Hematopoietic multipotent progenitor cell treated with erythropoietin and hydrocortisone succinate and interleukin-3 and kit ligand, for 17 days (in vitro differentiated cells): ENCODE measurements at places on chromosomes 12 and 14.

- DNase-seq = no peak
These were observed 30.2 kb upstream of the DYRK2 start for GRCh38 chr12:67618303-67618702.

DNA sequence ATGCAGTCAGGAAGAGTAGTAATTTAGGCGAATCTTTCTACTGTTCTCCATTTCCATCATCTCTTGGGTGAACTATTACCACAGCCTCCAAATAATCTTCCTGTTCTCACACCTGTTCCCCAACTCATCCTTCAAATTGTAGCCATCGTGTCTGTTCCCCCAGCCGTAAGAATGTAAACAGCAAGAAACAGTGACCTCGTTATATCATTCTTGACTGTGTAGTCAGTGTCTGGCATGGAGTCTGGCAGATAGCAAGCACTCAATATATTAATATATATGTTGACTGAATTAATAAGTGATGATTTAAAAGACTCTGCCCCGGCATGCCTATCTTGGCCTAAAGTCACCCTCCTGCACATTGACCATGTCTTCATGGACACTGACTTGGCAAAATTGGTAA is 20.3 kb downstream of the PDE6H start:
- no peak for DNase-seq

- no peak for DNase-seq
These were observed 509.1 kb downstream of the PCNX1 start for GRCh38 chr14:71416392-71416791.

DNA sequence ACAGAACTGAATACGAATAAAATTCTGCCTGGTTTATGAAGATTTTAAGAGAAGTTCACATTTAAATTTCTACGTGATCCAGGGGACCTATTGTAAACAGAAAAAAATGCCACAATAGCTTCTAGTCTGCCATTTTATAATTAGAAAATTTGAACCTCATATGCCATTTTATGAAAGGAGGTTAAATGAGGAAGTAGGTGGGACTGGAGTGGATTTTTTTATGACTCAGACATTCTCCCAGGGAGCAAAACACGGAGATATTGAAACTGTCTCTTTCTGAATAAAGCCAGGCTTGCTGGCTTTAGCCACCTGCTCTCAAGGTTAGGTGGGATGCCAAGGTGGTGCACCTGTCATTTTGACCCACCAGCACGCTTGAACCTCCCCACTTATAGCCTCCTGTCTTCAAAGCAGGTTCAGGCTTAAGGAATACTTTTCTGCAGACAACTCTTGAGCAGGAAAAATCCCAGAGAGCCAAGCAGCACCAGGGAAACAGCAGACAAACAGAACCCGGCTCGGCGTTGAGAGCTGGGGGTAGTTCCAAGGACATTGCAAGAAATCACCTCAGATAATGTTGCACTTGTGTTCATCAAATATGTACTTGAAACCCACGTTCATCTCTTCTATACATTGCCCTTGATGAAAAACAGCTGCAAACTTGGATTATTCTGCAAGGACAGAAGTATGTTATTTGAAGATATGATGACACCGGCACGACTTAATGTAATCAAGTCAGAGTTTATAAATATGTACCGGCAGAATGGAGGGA is 203.7 kb downstream of the PPM1H start:
- DNase-seq = no peak

DNA sequence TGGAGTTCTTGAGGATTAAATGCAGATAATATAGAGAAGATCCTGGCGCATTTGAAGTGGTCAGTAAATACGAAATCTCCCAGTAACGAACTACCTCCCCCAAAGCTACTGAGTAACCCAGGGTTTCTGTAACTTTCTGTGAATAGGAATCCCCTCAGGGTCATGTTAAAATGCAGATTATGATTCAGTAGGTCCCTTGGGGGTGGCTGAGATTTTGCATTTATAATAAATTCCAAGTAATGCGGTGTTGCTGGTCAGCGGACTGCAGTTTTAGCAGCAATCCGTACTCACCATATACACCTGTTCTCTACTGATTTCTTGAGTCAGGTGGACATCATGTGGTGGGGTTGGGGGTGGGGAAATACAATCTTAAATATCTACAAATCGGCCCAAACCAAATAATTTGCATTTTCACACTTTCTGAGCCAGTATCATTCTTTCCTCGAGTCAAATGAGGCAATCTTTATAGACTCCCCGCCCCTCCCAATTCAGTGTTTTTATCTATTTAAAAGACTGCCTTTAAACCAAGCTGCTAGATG is 868 bp downstream of the SPATA7 start:
- no peak for DNase-seq

DNA sequence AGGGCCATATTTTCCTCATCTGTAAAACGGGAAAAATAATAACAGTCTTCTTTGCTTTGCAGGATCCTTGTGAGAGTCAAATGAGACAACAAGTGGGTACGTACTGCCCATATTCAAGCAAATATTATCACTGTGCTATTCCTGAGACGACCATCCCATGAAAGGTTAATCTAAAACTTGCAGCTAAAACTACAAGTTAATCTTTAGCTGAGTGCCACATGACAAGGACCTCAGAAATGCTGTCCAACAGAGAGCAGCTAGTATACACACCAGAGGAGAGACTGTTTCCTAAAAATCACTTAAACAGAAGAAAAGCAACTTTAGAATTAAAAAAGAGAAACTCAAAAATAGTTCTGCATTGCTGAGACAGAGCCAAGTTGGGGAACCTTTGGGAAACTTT is 162.7 kb upstream of the TMTC2 start:
- DNase-seq = no peak

GRCh38 chr12:119642986-119643385 is 24.9 kb upstream of the PRKAB1 start:
- DNase-seq = no peak

- no peak for DNase-seq
These were observed 69.3 kb downstream of the PCNX1 start for GRCh38 chr14:70976591-70976990.

DNA sequence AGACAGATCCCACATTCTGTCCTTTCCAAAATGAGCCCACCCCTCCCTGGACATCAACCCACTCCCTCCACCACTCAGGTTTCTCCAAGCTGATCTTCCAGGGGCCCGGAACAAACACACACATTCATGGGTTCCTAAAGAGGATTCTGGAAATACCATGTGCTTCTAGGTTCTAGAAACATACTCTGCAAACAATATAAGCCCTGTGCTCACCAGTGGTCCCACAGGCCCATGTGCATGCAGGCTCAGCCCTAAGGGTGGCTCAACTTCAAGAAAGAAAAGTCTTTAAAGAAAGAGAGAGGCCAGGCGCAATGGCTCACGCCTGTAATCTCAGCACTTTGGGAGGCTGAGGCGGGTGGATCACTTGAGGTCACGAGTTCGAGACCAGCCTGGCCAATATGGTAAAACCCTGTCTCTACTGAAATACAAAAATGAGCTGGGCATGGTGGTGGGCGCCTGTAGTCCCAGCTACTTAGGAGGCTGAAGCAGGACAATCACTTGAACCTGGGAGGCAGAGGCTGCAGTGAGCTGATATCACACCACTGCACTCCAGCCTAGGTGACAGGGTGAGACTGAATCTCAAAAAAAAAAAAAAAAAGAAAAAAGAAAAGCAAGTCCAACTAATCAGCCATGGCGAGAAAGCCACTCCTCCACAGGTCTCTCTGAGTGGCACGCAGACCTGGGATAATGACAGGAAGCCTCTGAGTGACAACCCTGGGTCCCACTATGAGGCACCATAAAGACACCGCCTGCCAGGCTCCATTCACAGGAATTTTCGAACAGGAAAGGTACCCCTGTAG is 59.5 kb upstream of the PNMA1 start:
- no peak for DNase-seq

GRCh38 chr12:43210485-43211192 is 341.4 kb downstream of the ADAMTS20 start:
- DNase-seq = no peak

- DNase-seq = no peak
These were observed 434.7 kb downstream of the FUT8 start for GRCh38 chr14:65847075-65847847.

DNA sequence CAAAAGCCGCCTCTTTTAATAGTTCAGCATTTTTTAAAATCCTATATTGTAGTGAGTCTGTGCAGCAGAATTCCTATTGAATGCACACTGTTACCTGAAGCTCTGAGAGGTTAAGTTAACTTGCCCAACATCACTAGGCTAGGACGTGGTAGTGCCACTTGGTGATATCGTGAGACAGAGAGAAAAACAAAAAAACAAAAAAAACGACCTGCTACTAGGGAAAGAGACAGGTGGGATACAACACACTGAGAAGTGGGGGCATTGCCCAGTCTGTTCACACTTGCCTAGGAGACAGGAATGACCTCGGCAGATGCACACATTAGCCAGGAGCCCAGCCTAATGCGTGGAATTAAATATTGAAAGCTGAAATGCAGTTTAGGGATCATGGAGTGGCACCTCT is 129.7 kb upstream of the CCND2 start:
- no peak for DNase-seq

DNA sequence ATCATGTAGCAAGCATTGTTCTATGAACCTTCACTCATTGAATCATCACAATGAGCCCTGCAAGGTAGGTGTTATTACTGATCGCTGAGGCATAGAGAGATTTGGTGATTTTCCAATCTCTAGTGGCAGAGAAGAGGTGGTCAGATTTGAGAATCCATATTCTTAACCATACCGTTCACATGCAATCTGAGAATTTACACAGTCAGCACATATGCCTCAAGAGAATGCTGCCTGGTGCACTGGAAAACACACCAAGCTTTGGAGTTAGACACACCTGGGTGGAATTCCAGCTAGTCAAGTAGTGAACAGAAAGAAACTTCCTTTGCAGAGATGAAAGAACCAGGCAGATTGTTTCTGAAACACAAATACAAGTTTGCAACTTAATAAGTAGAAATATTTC is 94.1 kb downstream of the LGR5 start:
- DNase-seq = no peak

GRCh38 chr12:50440288-50440687 is 39.6 kb downstream of the LARP4 start:
- no peak for DNase-seq

DNA sequence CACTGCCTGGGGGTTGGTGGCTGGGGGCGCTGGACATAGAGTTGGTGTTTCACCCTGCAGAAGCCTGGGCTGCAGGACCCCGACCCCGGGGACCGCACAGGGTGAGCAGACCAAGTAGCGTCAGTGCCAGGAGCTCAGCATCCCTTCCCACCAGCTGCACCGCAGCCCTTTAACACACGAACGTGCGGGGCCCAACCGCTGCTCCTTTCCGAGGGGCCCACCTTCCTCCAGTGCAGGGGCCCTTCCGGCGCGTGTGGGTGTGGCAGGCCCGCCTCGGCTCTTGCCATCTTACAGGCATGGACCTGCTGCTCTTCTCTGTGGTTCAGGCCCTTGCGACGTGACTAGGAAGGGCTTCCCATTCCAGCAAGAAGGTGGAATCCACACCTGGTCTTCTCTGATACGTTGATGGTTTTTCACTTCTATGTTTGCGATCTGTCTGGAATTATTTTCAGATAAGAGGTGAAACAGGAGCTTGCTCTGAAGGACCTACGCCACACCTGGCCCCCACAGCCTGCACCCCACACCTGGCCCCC is 47.8 kb downstream of the LRCOL1 start:
- DNase-seq = no peak
